ENCODE measurements at places on chromosomes 16 and 17.

GRCh38 chr17:76051561-76051960 lies 20.8 kb downstream of the SRP68 start:
- peaks cover 40% of the 10 kb centered on the region for H3K36me3 ChIP-seq
- peaks cover 32% of the 10 kb centered on the region for H3K4me1 ChIP-seq
- peak overlapping the region; percentile 80 for H3K27ac ChIP-seq
- no peaks in the 10 kb centered on the region for H3K27me3 ChIP-seq
- DNase-seq, result no peak
- no peak overlapping the region for H3K4me3 ChIP-seq

DNA sequence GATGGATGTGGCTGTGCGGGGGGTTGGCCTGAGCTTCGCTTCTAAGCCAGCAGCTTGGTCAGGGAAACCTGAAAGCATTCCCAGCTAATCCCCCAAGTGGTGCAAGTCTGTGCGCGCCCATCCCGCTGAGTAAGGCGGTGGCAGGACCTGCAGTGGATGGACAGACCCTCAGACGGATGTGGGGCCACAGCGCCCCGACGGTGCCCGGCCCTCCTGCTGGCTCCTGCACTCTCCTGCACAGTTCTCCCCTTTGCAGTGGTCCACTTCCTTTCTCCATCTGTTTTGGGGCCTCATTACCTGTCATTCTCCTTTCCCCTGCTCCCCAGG lies 2.3 kb downstream of the ATP2A1 start:
- no peaks in the 10 kb centered on the region for H3K27me3 ChIP-seq
- H3K36me3 ChIP-seq, result no peaks in the 10 kb centered on the region
- no peak for DNase-seq
- no peak overlapping the region for H3K27ac ChIP-seq
- H3K4me3 ChIP-seq, result peak overlapping the region; percentile 40
- peaks cover 6% of the 10 kb centered on the region for H3K4me1 ChIP-seq

- peak overlapping the region; percentile 22 for H3K4me3 ChIP-seq
- H3K4me1 ChIP-seq, result peaks cover 92% of the 10 kb centered on the region
- peak overlapping the region; percentile 100 for H3K27ac ChIP-seq
- no peaks in the 10 kb centered on the region for H3K36me3 ChIP-seq
- peak; percentile 90 for DNase-seq
- H3K27me3 ChIP-seq, result no peaks in the 10 kb centered on the region
Measured at GRCh38 chr16:70691223-70692129, 5.6 kb upstream of the MTSS2 start.

DNA sequence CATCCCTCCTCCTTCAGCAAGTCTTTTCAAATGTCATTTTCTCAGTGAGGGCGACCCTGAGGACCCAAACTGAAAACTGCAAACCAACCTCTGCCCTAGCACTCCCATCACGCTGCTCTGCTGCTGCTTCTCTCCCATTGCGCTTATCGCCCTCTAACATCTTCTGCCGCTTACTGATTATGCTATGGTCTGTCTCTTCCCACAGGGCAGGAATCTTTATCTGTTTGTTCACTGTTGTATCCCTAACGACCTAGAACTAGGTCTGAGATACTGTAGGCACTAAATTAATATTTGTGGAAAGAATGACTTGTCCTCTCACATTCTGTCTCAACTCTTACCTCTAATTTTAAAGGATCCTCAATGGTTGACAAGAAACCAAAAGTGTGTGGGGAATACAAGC lies 12.5 kb downstream of the ZSCAN32 start:
- peaks cover 65% of the 10 kb centered on the region for H3K36me3 ChIP-seq
- no peak for DNase-seq
- H3K27ac ChIP-seq, result no peak overlapping the region

GRCh38 chr16:88442727-88443576 lies 10.1 kb upstream of the ZFPM1 start:
- H3K4me1 ChIP-seq, result no peaks in the 10 kb centered on the region
- H3K36me3 ChIP-seq, result no peaks in the 10 kb centered on the region
- DNase-seq, result no peak
- peaks cover 5% of the 10 kb centered on the region for H3K27me3 ChIP-seq
- no peak overlapping the region for H3K4me3 ChIP-seq
- H3K27ac ChIP-seq, result no peak overlapping the region

DNA sequence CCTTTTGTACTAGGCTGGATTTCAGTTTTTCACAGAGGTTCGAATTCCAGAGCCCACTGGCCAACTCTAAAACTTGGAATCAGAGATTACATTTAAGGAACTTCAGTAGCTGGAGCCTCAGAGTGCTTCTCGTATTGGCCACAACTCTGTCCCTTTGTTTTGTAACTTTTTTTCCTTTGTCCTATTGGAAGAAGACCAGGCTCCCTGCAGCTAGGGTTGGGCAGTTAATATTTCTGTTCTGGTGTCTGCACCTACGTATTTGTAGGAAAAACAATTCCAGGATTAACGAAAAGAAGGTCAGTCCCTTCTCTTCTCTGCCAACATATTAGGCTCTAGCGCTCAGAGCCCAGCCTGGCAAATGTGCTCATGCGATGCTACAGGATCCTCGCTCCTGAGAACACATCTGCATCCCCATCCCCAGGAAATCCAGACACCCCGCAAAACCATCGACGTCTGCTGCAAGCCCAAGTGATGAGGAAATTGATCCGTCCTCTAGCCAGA lies 1.9 kb downstream of the CDH11 start:
- peaks cover 17% of the 10 kb centered on the region for H3K36me3 ChIP-seq
- peak overlapping the region; percentile 98 for H3K27ac ChIP-seq
- peak overlapping the region; percentile 95 for H3K4me3 ChIP-seq
- H3K27me3 ChIP-seq, result no peaks in the 10 kb centered on the region
- H3K4me1 ChIP-seq, result peaks cover 57% of the 10 kb centered on the region
